ENCODE measurements at places on chromosomes 4 and X.

- no peak for DNase-seq
Observed at GRCh38 chrX:11080741-11081305, 30.3 kb upstream of the HCCS start.

DNA sequence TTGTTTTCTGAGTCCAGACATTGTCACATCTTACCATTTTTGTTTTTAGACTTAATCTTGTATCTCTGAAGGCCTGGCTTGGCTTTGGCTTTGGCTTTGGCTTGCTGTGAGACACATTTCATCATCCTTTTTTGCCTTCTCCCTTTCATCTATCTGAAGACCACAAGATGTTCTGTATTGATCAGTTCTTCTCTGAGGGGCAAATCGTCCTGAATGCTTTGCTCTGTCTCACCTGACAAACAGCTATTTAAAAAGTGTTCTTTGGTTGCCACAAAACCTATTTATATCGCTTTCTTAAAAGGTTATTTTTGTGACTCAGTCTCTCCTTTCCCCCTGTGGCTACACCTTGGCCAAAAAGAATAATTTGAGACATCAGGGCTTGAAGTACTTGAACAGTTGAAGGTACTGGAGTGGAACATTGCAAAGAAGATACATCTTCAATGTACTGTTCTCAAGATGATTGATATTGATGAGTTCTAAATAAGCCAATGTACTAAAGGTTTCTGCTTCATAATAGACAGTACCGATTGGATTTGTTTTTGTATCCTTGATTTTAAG lies 80.7 kb downstream of the ALG13 start:
- no peak for DNase-seq

DNA sequence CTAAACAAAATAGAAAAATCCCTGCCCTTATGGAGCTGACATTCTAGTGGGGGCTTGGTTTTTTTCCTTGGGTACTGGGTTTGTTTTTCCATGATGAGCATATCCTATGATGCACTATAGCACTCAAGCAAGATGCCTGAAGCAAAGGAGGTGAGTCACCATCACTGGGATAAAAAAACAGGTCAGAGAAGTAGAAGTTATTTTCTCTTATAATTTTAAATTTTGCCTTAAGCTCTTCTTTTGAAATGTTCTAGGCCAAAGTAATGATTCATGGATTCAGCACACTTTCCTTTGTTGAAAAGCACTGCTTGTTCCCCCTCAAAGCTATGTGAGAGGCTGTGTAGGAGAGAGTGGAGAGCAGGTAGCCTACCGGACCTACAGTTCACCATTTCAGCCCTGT lies 15.2 kb upstream of the CXCL2 start:
- DNase-seq, result no peak

DNA sequence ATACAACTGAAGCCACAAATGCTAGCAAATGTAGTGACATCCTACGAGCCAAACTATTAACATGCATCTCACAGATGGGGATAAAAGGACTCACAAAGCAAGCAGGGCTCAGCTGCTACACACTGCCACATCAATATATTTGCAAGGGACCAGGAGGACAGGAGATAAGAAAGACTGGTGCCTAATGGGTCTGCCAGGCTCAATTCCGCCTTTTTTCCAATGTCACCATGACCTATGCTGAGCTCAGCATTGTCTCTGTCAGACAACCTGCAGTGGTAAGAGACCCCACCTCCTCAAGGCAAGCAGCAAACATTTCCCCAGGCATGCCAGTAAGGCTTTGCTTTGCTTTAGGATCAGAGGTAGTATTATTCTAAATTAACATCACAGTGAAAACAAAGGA lies 435 bp downstream of the DCX start:
- no peak for DNase-seq

- no peak for DNase-seq
Observed at GRCh38 chr4:80112236-80112635, 39.2 kb upstream of the ANTXR2 start.

- no peak for DNase-seq
Observed at GRCh38 chr4:17336524-17336961, 175.3 kb downstream of the QDPR start.

GRCh38 chrX:72478853-72479252 lies 93.8 kb downstream of the HDAC8 start:
- DNase-seq, result no peak

DNA sequence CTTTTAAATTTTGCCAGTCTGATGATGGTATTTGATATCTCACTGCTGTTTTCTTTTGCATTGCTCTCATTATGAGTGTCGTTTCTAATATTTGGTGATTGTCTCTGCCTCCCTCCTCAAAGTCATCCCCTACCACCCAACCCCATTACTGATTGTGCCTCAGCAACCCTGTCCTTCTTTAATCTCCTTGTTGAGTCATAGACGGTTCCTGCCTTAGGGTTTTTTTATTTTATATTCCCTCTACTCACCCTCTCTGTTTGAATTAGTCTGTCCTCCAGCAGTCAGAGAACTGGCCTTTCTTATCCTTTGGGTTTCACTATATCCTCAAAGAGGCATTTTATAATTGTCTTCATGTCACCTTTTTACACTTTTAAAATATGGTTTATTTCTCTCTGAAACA lies 409.3 kb upstream of the CPEB2 start:
- DNase-seq, result no peak

DNA sequence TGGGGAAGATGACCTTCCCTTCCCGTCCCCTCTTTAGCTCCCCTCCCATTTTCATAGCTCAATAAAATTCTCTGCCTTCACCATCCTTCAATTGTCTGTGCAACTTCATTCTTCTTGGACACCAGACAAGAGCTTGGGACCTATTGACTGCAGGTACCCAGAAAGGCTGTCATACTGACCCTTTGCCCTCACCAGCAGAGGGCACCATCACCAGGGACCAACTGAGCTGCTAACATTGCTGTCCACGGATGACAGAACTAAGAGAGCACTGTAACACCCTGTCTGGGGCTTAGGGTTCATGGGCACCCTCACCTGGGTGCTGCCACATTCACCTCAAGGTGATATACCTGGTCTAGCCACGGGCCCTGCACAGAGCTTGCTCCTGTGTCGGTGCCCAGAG lies 141.3 kb upstream of the VCX3B start:
- DNase-seq, result no peak

DNA sequence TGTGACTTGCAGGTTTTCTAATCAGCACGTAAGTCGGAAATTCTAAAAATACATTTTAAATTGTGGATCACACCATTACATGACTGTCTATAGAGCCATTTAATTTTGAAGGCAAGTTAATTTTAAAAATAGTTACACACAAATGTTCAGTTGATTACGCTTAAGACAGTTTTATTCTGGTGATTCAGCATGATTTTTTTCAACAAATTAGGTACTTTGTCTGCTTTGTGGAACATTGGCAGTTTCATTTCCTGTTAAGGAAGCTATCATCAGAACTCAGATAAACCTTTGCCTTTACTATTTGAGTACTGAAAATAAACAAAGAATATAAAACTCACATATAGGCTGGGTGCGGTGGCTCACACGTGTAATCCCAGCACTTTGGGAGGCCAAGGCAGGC lies 19.5 kb downstream of the SAT1 start:
- DNase-seq, result no peak

DNA sequence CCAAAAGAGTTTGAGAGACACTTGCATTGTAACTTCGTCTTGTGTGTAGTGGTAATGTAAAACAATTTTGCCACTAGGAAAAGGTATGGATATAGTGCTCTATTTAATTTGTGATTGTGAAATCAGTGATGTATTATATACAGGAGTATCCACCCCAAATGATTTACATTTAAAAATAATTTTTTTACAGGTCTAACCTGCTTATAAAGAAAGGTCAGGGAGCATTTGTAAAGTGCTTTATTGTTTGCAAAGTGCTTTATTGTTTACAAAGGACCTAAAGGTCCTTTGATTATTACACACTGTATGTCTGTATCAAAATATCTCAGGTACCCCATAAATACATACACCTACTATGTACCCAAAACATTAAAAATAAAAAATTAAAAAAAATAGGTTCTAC lies 70.3 kb downstream of the DCK start:
- no peak for DNase-seq

GRCh38 chrX:8313844-8314243 lies 142.8 kb upstream of the VCX2 start:
- DNase-seq, result no peak

DNA sequence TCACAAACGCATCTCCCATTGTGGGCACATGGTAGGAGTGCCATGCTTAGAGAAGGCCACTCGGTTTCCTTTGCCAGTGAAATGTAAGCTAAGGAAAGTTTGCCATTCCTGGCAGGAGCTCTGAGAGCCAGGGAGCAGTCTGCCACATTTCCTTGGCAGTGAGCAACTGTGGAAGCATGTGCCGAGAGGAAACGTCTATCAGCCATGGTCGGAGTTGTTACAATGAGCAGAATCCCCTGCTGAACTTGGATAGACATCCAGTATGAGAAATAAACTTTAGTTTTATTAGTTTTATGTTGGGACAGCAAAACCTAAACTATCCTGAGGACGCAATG lies 51.1 kb downstream of the ENOPH1 start:
- DNase-seq, result no peak

- DNase-seq, result no peak
Observed at GRCh38 chrX:13007519-13008188, 32.7 kb downstream of the TMSB4X start.

DNA sequence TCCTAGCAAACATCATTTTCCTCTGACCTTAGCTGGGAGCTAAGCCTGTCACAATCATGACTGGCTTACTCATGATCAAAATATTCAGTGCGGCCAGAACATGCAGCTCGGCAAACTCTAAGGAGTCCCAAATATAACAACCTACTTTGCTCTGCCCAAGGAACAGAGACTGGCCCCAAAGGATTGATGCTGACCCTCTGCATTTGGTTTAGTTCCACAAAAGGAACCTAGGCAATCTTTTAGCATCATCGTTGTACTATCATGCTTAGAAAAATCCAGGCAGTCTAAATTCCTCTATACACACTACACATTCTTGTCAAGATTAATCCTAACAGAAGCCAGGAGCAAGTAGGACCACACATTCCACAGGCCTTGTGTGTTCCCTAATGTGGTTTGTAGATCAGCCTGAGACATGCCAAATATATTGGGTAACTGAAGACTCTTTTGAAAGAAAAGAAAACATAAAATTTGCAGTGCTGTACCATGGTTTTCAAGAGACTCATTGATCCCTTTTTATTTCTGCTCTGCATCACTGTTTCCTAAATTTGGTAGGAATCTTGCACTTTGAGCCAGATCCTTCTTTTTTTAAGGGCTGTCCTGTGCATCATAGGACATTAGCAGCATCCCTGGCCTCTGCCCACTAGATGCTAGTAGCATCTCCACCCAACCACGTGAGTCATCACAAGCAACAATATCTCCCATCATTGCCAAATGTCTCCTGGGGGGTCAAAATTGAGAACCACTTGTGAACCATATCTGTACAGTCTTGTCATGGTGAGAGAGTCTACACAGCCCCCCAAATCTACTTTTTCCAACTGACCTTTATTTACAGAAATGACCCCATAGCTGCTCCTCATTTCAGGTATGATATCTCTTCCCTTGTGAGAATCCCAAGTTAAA lies 17.6 kb upstream of the CC2D2A start:
- no peak for DNase-seq

GRCh38 chr4:147924604-147925412 lies 192.9 kb downstream of the ARHGAP10 start:
- no peak for DNase-seq

DNA sequence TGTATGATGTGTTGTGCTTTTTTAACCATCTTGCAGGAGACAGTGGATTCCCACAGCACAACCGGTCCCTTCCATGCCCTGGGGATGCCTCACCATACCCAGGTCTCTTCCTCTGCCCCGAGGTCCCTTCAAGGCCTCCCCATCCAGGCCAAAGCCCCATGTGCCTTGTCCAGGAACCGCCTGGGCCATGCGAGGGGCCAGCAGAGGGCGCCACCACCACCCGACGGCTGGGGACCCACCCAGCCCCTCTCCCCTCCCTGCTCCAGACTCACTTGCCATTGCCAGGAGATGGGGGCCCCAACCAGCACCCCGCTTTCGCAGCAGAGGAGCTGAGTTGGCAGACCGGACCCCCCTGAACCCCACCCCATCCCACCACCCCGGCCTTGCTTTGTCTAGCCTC lies 485.5 kb downstream of the TRAM1L1 start:
- no peak for DNase-seq

GRCh38 chrX:134894373-134894895 lies 96.4 kb upstream of the SMIM10 start:
- no peak for DNase-seq

GRCh38 chr4:25890571-25891485 lies 23.2 kb upstream of the SMIM20 start:
- DNase-seq, result peak; percentile 54

- DNase-seq, result no peak
Observed at GRCh38 chr4:41369680-41370079, 113.0 kb downstream of the UCHL1 start.

- no peak for DNase-seq
Observed at GRCh38 chr4:14446904-14447303, 555.4 kb upstream of the CPEB2 start.

DNA sequence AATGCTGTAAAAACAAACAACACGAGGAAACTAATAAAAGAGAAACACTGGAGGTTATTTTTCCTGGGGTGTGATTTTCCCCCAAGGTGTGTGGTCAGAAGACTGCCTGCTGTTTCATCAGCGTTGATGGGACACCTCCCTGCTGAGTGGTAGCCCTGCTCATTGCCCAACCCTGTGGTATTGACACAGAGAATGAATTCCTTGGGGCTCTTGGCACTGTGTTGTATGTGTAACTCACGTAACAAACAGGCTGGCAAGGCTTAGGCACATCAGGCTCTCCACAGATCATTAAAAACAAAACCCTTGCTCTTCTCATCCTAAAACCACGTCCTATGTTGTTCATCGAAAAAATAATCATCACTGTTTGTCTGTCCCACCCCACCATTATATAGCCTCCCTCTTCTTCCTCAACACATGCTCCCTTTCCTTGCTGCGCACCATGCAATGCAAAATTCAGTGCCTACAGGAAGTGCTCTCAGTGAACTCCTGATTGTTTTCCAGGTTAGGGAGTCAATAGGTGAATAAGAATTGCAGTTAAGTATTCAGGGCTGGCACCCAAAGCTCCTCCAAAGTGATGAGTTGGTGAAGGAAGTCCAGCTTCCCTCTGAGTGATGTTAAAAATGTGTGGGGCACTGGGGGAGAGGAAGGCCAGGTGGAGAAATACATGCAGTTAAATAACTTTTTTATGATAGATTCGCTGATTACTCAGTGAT lies 11.4 kb upstream of the PUDP start:
- no peak for DNase-seq

DNA sequence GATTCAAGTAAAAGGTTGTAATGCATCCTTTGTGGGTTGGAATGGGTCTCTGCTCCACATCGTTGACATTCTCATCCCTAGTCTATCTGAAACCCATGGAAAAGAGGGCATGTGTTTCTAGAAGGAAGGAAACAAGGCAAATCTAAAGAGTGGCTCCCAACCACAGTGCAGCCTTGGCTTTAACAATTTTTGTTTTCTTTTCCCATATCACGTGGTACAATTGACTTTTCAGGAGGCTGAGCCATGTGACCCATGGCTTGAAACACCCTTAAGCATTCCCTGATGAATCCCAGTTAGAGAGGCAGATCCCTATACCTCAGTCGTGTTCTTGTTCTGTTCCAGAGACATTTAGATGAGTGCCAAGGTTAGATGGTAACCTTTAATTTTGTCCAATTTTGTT lies 12.8 kb downstream of the DCUN1D4 start:
- DNase-seq, result peak; percentile 0

All from NCI-H187 (cell line).